ENCODE measurements at places on chromosomes 16 and 17.

DNA sequence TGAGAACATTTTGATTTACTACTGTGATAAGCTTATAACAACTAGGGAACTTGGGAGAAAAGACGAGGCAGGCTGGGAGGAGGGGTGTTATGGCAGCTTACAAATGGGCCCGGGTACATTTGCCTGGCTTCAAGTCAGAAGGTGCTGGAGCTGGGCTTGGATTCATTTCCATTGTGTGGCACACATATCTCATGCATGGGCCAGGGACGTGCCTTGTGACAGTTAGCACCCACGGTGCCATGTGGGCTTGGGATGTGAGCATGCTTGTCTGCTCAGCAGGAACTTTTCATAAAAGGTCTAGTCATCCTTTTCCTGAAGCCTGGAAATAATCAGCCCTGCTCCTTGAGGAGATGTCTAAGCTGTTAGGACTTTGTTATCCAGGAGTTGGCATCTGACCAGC, 572.2 kb downstream of the CDH13 start:
- DNase-seq, result no peak

- no peak for DNase-seq
Measured at GRCh38 chr16:85250147-85250463, 137.8 kb upstream of the CIBAR2 start.

DNA sequence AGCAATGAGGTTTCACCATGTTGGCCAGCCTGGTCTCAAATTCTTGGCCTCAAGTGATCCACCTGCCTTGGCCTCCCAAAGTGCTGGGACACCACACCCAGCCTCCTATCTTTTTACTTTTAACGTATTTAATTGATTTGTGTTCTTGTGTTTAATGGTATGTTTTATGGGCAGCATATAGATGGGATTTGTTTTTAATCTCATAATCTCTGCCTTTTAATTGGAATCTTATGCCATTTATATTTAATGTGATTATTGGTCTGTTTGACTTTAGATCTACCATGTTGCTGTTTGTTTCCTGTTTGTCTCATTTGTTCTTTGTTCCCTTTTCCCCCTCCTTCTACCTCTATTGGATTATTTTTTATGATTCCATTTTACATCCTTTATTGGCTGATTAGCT, 12.2 kb downstream of the SLC26A11 start:
- no peak for DNase-seq

DNA sequence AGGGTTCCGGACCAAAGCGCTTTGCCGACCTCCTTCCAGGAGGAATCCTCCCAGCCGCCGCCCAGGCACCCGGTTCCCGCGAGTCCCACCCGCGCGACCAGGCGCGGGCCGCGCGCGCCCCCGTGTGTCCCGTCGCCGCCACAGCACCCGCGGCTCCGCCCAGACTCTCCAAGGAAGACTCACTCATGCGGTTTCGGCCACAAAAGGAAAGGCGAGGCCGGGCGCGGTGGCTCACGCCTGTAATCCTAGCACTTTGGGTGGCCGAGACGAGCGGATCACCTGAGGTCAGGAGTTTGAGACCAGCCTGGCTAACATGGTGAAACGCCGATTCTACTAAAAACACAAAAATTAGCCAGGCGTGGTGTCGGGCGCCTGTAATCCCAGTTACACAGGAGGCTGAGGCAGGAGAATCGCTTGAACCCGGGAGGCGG, 3.5 kb upstream of the PKMYT1 start:
- peak; percentile 91 for DNase-seq

- no peak for DNase-seq
Measured at GRCh38 chr16:11742093-11742535, 543 bp downstream of the TXNDC11 start.

- DNase-seq, result no peak
Measured at GRCh38 chr17:20103454-20104446, 94.6 kb downstream of the SPECC1 start.

GRCh38 chr16:84729716-84730320, 30.0 kb downstream of the USP10 start:
- DNase-seq, result no peak

DNA sequence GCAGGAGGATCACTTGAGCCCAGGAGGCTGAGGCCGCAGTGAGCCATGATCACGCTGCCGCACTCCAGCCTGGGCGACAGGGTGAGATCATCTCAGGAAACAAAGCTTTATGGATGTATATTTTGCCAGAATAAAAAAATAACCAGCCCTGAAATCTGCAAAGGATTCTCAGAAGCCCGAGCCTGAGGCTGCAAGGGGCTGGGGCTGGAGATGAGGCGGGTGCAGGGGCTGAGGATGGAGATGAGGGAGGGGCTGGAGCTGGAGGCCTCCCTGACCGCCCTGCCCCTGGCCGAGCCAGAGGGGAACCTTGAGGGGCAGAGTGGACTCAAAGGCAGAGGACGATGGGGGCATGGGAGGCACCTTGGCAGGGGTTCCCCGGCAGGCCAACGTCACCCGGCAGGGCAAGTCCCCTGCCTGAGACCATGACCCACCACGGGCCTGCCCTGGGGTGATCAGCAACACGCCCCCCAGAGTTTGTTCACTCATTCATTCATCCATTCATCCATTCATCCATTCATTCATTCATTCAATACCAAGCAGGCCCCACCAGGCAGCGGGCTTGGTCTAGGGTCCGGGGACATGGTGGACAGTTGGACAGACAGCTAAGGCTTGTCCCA, 32.5 kb downstream of the PIEZO1 start:
- DNase-seq, result no peak

DNA sequence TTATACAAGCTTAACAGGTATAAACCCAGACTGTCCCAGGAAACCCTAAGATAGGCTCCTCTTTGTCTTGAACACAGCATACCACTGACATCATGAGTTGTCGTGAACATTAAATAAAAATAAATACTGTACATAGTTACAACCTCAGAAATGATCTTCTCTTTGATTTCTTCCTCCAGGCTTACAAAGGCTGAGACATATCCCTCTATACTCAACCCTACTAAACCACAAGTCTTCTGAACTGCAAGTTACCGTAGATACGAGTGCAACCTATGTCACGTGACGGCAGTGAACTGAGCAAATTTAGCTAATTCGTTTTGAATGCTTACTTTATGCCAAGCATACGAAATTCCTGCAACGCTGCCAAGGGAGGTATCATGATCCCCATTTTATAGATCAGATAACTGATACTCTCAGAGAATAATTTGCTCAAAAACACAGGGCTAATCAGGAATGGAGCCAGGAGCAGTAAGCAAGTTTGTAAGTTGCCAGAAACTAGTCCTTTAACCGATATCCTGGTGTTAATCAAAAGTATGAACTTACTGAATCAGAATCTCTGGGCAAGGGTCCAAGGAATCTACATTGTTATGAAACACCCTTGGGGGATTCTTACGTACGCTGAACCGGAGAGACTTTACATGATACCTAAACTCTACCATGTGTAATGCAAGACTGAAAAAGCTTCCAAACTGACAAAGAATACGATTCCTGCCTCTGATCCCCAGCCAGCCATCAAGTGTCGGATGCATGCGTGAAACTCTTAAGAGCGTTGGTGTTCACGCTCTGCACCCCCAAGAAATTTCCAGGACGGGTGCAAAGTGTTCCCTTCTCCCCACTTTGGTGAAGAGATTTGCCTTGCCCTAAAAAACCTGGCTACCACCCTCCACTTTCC, 106.2 kb downstream of the XYLT1 start:
- no peak for DNase-seq

DNA sequence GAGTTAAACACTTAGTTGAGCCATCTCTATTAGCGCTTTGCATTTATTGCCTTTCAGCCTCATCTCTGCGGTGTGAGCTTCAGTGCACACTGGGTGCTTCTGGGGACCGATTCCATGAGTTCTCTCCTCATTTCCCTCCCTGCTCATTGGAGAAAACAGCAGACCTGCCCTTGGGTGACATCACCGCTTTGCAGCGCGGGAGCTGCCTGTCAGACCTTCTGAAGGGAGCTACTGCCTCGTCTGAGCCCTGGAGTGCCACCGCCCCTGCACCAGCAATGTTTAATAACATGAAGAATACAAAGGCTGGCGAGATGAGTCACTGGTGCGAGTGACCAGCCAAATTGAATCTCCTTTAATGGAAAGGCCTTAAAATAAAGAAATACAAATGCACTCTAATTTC, 30.2 kb upstream of the CPPED1 start:
- DNase-seq, result peak; percentile 42

DNA sequence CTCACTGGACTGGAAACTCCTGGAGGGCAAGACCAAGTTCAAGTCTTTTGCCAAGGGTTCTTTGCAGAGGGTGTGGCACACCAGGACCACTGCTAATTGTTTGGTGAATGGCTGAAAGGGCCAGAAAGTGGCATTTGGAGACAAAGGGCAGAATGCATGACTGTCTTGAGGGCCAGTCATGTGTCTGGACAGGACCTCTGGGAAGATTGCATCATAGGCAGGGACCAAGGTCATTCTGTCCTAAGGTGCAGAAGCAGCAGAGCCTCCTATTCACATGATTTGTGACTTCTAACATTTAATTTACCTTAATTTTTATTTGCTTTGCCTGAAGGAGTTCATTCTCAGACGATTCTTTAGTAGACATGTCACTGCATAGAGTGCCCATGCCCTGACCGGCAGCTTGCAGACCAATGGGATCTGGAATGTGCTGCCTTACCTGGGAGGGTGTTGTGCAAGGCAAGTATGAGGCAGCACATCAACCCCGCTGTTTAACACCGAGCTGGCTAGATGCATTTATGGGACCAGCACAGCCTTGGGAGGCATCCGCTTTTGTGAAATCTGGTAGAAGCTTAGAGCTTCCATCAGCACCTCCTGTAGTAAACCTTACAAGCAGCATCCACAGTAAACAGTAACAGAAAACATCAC, 62.3 kb upstream of the MAF start:
- no peak for DNase-seq

- DNase-seq, result no peak
Measured at GRCh38 chr17:5770441-5771270, 186.3 kb upstream of the NLRP1 start.

DNA sequence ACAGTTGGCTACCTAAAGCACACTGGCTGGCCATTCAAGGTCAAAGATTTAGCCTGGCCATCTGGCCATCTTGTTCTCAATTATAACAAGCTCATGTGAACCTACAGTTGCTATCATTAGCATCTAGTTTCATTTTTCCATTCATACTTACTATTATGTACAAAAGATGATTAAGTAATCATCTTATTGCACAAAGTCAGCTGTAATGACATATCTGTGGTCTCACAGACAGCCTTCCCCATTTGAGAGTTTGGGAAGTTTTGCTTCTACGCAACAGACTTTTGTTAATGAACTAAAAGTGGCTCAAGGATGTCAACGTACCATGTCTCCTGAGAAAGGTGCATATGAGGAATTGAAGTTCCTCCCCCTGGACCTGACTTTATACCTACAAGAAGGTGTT, 51.3 kb downstream of the HS3ST3B1 start:
- no peak for DNase-seq

GRCh38 chr16:70745536-70746025, 55.4 kb downstream of the VAC14 start:
- DNase-seq, result no peak

DNA sequence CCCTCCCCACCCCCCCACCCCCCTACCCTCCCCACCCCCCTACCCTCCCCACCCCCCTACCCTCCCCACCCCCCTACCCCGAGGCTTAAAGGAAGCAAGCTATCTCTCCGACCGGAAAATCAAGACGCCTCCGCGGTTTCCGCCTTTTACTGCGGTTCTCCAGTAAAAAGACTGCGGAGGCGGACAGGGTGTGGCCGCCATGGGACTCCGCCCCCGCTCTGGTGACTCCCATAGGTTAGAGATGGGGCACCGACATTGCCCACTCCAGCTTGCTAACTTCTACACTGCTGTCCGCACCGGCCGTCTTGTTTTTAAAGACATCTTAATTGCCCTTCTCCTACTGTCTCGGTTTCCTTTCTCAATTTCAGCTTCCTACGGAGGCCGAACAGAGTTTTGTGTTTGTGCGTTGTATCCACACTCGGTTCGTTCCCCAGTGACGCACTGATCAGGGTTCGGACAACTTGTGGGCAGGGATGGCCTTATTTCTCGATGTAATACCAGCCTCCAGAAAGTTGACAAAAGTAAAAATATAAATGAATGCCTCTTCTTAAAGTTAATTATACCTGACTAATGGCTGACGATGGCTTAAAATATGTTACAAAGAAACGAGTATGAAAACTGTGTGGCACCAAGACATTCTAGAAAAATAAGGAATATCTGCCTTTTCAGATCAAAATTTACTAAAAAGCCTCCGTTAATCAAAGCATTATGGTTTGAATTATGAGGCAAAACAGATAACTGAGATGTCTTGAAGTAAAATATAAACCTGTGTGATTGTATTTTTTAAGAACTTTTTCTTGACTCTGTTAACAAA, 1.1 kb upstream of the ZNF200 start:
- peak; percentile 83 for DNase-seq

GRCh38 chr17:49545806-49546545, 29.7 kb upstream of the NXPH3 start:
- DNase-seq, result no peak

GRCh38 chr17:146546-146945, 9.2 kb downstream of the SCGB1C2 start:
- no peak for DNase-seq

DNA sequence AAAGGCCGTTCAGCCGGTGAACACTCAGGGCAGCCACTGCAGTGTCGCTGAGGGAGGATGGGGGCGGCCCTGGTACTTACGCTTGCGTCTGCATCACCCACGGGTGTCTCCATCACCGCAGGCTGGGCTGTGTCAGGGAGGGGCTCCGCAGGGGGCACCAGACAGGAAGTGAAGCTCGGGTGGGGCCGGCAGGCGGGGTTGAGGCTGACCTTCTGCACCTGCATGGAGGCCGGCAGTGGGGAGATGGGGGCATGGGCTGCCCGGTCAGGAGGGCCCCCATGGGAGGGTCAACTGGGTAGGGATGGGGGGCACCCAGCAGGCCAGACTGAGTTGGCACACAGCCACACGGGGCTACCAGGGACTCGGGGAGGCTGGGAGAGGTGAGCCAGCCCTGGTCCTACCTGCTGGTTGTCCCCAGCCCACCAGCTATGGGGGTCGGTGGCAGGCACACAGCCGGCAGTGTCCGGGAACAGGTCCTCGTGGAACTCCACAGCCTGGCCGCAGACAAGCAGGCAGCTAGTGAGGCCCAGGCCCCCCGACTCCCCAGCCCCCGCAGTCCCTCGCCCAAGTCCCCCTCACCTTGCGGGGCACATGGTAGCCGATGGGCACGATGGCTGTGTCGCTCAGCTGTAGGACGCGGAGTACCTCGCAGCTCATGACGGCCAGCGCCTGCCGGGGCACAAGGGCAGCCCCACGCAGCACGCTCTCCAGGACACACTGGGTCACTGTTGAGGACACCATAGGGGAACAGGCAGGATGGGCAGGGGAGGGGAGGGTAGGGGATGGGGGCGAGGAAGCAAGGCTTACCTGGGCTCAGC, 7.2 kb upstream of the VASN start:
- no peak for DNase-seq

GRCh38 chr16:52861614-52862022, 191.1 kb downstream of the CHD9NB start:
- peak; percentile 64 for DNase-seq

GRCh38 chr16:48282636-48283263, 35.4 kb upstream of the ABCC11 start:
- DNase-seq, result no peak

Data from kidney (tissue), 22 donors.